ENCODE measurements at places on chromosomes 1 and 21.
A peak's percentile ranks its signal among the peaks of the same experiment; 100 is the strongest.

GRCh38 chr1:116380499-116381242 is 7.6 kb downstream of the ATP1A1 start:
- no peak for DNase-seq

DNA sequence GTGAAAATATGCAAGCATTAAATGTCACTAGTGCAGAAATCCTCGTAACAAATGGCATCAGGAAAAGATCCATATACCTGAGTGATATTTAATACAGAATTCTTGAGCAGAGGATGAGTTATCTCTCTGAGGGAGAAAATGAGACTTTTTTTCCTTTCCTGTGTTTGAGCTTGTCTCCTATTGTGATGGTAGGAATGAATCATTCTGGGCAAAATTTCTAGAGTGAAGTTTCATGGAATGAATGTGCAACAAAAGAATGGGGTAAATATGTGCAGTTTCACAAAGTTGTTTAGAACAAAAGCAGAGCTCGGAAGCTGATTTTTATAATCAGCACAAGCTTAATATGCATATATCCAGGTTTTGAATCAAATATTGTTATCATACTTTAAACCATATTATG is 4.6 kb downstream of the CTPS1 start:
- no peak for DNase-seq

DNA sequence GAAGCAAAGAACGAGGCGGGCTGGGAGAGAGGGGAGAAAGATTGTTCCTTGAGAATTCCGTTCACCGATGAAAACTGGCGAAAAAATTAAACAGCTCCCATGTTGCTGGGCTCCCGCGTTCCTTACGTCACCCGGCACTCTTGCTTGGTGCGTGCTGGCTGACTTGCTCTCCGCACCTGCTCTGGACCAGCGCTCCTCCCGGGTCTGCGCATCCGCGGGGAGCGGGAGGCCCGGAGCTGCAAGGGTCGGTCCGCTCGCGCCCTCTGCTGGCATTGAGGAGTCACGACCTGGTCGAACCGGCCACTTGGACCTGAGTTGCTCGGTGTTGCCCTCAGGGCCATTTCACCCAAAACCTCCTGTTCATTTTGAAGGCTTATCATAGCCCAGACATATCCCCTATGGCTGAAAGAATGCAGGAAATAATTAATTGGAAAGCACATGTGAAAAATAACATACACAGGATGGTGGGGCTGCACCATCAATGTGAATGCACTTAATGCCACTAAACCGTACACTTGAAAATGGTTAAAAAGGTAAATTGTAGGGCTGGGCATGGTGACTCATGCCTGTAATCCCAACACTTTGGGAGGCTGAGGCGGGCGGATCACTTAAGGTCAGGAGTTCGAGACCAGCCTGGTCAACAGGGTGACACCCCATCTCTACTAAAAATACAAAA is 98.9 kb upstream of the BACE2 start:
- DNase-seq, result peak; percentile 42

DNA sequence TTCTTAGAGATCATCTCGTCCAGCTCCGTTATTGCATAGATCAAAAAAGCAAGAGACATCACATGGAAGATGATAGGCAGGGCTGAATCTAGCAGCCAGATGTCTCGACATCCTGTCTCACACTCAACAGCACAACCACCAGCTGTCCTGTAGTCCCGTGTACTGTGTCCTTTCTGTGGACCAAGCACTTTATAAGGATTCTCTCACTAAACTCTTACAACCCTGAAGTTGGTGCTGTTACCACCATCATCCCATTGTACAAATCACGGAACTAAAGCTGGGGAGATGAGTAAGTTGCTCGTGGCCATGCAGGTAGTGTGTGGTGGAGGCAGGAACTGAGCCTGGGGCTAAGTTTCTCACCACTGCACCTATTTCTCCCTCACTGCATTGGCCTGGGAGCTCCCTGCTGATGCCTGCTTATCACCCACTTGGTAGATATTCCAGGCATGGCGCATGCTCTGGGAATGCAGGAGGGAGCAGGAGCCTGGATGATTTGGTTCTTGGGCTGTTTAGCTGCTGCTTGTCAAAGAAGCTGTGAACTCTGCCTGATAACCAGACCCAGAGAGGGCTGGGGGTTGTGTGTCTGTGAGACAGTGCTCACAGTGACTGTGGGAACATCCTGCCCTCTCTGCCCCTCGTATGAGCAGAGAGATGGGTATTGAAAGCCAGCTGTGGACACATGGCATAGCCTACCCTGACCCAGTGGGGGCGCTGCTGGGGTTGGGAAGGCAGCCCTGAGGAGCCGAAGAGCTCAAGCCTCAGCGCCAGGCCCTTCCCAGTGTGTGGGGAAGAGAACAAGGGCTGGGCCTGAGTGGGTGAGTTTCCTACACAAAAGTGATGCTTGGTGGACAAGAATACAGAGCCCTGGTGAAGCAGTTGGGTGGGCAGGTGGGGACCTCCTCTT is 13.6 kb downstream of the PPFIA4 start:
- DNase-seq, result peak; percentile 75

DNA sequence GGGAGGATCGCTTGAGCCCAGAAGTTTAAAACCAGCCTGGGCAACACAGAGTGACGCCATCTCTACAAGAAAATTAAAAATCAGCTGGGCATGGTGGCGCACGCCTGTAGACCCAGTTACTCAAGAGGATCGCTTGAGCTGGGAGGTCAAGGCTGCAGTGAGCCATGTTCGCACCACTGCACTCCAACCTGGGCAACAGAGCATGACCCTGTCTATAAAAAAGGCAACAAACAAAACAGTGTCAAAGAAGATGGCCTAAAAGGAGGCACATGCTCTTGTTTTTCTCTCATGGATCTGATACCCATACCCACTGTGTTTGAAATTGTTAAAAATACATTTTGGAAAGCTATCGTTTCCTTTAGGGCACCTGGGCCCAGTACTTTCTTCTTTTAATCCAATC is 191.7 kb downstream of the SLC45A1 start:
- DNase-seq, result no peak

DNA sequence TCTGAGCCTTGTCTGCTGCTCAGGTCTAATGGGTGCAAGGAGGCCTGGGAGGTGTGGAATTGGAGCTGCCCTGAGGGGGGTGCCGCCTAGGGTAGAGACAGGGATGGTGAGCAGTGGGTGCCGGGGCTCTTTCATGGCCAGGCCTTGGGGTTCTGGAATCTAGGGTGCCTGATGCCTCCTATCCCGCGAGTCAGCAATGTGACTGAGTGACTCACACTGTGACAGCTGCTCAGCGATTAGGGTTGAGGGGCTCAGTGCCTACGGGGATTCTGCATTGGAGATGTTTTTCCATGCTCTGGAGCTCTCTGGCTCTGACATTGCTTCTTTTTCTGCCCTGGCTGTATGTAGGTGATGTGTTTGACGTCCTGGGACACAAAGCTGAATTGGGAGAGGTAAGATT is 16.8 kb downstream of the ATP8B2 start:
- DNase-seq, result no peak

DNA sequence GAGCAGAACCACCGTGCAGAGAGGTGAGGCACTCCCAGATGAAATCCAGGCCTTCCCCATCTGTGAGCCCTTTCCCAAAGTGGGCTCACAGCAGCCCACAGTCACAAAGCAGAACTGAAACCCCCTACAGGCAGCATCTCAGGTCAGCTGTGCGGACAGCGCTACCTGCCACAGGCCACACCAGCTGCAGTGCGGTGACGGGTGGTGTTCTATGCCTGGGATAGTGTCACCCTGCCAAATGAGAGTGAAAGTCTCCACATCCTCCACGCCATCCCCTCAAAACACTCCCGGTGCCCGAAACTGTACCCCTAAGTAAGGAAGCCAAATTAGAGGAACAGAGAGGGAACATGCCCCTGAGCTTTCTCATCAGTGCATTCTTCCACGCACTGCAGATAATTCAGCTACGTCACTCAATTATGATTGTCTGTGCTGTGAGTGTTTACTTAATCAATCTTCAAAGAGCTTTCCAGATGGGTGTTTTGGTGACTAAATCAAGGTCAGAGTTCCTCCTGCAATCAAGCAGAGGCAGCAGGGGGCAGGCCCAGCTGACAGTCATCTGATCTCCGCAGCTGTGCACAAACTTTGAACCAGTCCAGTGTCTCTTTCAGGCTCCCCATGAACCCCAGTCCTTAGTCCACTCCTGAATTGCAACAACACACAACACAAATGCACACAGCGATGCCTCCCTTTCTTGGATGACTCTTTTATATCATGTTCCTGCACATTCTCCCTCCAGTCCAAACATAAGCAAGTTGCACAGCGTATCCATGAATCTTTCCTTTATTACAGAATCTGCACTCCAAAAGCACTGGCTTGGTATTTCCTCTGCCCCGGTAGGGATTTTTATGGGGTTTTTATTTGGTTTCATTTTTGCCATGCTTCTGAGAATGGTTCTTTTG is 150.0 kb downstream of the TOMM20 start:
- DNase-seq, result peak; percentile 79

DNA sequence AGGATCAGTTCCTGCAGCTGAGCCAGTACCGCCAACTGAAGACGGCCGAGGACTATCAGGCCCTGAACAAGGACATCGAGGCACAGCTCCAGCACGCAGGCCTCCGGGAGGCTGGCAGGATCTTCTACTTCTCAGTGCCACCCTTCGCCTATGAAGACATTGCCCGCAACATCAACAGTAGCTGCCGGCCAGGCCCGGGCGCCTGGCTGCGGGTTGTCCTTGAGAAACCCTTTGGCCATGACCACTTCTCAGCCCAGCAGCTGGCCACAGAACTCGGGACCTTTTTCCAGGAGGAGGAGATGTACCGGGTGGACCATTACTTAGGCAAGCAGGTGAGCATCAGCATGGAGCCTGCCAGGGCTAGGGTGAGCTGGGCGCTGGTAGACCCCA is 10.7 kb downstream of the H6PD start:
- DNase-seq, result no peak

DNA sequence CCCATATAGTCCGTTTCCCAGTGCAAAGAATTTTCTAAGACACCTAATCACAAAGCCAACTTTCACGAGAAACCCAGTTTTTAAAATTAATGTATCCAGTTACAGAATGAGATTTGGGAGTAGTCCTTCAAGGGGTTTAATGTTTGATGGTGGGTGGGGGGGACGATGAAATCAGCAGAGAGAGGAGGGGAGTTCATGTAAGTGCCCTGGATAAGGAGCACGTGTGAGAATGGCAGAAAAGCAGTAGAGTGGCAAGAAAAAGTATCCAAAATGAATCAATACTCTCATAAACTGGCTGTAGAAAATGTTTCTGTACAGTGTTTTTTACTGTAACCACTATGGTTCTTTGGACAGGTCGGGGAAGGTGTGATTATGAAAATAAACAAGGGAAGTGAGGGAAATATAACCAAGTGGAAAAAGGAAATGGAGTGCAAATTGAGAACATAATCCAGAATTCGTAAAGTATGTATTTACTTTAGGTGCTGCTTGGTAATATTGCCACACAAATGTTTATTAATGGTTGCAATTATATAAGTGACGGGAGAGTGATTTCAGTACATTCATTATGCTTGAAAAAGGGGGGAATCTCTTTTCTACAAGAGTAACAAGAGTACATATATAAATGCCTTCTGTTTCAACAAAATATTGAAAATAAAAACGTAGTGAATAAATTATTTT is 118.7 kb upstream of the RRP15 start:
- no peak for DNase-seq

- DNase-seq, result no peak
Observed at GRCh38 chr1:235368428-235368827, 1.2 kb downstream of the TBCE start.

Measured in HL-60 (cell line).